ENCODE measurements at places on chromosomes 11 and 22.

- DNase-seq = no peak
These were observed 489.6 kb downstream of the MN1 start for GRCh38 chr22:27311698-27312550.

DNA sequence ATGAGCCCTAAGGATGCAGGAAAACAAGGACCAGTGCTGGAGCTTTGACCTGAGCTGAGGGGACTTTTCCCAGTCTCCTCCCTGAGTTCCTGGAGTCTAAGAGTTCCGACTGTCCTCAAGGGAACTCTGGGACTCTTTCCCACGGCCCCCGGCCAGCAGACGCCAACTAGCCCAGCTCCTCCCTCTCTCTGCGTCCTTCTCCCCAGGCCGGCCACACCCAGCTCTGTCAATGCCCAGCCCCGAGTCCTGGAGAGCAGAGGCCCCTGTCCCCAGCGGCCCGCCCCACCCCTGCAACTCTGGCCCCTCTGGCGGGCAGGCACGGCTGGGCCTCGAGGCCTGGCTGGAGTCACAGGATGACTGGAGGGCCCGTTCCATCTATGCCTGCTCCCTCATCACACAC, 29.8 kb downstream of the NECTIN1 start:
- no peak for DNase-seq

DNA sequence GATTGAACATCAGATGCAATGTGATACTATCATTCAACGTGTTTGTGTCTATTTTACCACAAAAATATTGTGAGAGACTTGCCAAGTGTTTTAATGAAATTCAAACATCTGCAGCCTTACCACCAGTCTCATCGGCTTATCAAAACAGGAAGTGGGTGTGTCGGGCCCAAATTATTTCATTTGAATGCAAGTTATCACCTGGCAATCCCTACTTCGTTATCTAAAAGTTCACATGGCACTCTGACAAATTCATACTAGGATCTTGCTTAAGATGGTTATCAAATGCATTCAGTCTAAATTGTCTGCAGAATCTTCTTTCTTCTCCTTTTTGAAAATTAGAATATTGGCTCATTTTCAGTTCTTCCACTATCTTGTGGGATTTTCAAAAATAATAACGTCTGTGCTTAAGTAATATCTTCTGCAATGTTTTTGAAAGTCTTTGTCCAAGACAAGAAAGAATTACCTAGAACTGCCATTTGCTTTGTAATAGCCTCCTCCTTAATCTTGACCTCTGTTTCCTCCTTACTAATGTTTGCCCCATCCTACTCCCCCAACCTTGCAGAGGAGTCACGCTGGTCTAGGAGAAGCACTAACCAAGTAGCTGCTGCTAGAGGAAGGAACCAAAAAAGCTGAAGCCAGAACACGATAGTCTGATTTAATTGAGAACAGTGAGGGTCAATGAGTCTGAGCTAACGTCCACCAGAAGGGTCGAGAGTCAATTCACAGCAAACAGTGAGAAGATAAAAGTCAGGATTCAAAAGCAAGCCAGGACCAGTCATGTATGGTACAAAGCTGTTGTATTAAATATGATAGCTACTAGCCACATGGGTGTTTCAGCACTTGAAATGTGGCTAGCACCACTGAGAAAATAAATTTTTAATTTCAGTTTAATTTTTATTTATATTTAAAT, 10.2 kb upstream of the BIRC3 start:
- no peak for DNase-seq

DNA sequence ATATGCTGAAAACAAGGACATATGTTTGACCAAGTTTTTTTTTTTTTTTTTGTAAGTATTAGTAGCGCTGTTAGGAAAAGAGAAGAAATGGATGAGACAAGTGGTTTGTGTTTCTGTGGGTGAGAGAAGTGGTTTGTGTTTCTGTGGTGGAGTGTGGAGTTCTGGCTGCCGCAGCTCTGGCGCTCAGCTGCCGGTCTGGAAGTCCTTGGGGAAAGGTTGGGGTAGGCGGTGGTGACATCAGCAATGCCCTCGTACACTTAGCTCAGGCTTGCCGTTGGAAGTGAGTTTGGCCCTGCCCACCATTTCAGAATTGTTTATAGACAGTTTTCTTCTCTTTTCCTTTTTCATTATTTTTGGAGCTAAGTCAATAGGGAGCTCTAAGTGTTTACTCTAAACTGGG, 116.6 kb downstream of the TBC1D22A start:
- no peak for DNase-seq

DNA sequence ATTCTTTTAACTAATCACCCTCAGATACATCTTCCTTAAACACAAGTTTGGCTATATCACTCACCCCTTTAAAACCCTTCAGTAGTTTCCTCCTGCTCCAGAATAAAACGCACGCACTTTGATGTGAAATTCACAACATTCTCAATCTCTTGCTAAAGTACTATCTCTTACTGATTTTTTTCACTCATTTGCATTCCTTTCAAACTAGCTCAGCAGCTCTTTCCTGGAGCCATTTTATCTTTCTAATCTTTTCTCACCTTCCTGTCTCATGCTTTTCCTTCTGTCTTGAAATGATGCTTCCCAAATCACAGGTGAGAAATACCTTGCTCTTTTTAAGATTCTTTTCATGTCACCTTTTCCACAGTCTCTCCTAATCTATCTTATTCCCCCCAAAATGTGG, 1074.4 kb downstream of the DLG2 start:
- DNase-seq = no peak

DNA sequence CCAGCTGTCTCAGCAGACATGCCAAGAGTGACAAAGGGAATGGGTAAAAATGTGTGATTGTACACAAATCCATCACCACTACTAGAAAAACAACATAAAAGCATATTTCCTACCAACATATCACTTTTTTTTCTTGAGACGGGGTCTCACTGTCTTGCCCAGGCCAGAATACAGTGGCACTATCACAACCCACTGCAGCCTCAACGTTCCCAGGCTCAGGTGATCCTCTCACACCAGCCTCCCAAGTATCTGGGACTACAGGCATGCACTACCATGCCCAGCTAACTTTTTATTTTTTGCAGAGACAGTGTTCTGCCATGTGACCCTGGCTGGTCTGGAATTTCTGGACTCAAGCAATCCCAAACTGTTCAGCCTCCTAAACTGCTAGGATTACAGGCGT, 5.2 kb downstream of the MTMR2 start:
- no peak for DNase-seq

- no peak for DNase-seq
These were observed 41.3 kb downstream of the NARS2 start for GRCh38 chr11:78533399-78533798.

DNA sequence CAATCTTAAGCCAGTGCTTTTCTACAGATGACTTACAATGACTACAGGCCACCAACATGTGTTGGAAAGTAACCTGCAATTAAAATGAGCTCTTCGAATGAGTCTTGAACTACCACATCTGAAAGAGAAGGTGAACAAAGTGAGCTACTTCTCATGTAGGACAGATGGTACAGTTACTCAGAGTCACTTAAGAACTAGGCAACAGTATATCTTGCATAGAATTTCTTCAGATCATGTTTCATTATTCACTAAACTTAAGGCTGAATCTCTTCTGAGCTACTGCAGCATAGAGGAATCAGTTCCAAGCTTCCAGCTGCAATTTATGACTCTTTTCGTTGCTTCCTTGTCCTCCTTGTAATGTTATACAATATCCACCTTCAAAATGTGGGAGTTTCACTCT, 270.9 kb downstream of the TTC28 start:
- DNase-seq = no peak

DNA sequence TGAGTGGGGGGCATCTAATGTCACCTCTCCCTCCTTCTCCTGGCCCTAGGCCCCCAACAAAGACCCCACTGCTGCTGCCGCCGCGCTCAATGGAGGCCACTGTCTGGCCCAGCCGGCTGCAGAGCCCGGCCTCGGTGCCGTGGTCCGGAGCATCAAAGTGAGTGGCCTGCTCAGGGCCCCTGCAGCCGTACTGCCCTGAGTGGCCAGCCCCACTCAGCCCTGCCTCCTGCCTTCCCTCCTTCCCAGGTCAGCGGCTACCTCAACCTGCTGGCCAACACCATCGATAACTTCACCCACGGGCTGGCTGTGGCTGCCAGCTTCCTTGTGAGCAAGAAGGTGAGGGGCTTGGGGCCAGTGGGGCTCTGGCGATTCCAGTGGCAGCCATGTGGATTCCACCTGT, 5.0 kb downstream of the SLC39A13 start:
- DNase-seq = no peak

DNA sequence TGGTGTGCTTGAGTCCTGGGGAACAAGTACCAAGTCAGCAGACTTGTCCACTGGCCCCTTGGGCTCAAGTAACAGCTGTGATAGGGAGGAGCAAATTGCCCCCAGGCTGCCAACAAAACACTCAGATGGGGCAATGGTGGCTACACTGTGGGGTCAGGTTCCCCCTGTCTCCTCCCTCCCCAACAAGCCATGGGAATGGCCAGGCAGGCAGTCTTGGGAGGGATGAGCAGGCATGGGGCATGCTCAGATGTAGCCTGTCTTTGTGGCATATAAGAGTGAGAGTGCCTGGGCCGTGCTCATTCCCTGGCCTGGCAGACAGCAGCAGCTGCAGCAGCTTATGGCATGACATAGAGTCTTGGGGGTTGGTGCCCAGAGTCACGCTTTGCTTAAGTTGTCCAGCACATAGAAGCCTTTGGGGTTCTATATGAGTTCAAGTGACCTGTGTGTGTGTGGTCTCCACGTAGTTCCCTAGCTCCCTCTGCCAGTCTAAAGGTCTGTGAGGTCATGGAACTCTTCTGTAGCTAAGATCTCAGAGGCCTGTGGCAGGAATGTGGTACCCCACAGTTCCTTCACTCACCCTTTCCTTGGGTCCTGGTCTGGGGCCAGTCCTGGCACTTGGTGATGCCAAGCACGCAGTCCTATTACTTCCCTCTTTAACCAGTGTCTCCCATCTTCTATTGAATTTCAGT, 44.7 kb downstream of the BIRC2 start:
- DNase-seq = no peak

GRCh38 chr11:8247312-8247711, 16.4 kb downstream of the LMO1 start:
- DNase-seq = no peak

DNA sequence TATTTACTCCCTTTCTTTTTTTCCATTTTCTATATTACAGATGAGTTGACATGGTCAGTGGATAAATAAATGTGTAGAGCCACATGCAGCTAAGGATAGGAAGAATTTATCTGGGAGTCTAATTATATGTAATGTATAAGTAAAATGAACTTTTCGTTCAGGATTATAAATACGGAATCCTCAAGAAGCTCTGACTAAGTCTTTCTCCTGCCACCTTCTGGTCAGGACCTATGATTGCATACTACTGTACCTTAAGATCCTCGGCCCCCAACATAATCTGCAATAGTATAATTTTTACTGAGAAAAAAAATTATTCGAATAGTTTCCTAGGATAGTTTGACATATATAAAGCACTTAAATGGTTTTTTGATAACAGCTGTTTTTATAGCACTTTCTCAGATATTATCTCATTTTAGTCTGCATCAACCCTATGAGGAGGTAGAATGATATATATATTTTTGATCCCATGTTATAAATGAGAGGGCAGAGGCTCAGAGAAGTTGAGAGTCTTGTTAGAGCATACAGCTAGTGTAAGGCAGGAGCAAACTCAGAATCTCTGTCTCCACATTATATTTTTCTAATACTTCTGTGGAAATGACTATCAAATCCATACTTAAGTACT, 36.1 kb downstream of the CCDC90B start:
- DNase-seq = no peak

DNA sequence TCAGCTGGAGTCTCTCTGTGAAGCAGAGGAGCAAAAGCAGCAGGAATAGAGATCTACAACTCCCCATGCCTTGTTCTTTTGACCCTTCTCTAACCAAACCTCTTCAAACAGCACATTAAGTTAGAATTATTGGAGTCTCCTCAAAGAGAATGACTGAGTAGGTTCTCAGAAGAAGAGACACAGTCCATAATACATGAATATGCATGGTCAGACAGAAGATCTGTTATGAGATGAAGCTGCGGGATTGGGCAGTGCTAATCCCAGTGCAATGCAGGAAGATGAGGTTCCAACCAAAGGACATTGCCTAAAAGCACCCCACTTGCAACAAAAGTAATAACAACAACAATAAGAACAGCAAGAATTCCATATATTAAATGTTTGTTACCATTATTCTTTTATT, 887.9 kb upstream of the TENM4 start:
- no peak for DNase-seq

- no peak for DNase-seq
These were observed 28.6 kb upstream of the PRAME start for GRCh38 chr22:22587577-22588188.

DNA sequence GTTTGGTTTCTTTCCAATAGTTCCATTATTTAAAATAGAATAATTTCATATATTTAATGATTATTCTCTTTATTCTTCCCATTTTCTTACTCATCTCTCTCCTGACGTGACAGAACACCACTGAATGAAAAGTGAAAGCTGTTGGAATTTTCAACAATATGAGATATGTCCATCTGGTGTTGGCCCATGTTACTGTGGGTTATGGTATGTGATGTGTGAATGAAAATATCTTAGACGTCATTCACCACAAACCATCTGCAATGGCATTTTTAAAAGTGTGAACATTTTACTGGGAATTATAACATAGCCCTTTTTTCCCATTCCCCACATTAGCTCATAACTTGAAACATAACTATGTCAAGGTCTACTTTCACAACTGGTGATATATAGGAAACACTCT, 11.3 kb upstream of the OR5M1 start:
- no peak for DNase-seq

DNA sequence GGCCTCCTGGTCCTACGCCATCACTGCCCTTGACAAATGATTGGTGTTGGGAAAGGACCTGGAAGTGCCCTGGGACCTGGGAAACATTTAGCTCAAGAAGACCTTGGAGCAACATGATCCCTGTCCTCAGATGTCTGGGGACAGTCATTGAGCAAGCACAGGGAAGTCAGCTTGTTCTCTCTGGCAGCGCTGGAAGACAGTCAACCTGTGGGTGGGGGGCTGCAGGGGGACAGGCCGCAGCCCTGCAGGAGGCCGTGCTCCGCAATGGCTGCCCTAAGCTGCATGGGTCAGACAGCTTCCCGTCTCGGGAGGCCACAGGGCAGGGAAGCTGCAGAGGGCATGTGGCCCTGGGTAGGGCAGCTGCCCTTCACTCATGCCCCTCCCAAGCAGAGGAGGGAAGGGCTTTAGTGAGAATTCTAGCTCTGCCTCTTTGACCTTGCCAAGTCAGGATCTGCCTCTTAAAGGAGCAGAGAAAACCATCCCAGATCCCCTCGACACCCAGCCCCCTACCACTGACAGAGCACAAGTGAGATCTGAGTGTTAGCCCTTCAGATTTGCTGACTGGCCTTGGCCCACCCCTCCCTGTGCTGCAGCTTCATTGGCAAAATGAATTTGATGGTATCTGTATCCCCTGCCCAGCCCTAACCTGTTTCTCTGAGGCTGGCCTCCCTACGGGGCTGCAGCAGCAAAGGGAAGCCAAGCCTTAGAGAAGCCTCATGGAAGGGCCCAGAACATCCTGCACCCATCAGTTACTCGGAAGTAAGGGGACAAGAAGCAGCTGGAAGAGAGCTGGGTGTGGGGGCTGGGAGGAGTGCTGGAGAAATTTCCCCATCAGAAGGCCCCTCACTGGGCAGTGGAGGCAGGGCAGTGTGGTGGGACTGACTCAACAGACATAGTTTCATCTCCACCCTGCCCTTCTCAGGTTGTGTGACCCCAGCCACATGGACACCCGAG, 6.2 kb upstream of the SREBF2 start:
- DNase-seq = no peak

GRCh38 chr22:43487311-43488030, 75.7 kb downstream of the MPPED1 start:
- DNase-seq = no peak

GRCh38 chr11:75524665-75525432, 892 bp downstream of the GDPD5 start:
- no peak for DNase-seq

GRCh38 chr11:119284344-119285157, 32.4 kb downstream of the MCAM start:
- DNase-seq = no peak
